Dorsolateral prefrontal cortex (tissue), 122 donors: ENCODE measurements at places on chromosomes 6 and 20. TPM values are rescaled to one million over a fixed set of nuclear protein-coding genes. Genes with fewer than 3 reads are reported as not detected.

DNA sequence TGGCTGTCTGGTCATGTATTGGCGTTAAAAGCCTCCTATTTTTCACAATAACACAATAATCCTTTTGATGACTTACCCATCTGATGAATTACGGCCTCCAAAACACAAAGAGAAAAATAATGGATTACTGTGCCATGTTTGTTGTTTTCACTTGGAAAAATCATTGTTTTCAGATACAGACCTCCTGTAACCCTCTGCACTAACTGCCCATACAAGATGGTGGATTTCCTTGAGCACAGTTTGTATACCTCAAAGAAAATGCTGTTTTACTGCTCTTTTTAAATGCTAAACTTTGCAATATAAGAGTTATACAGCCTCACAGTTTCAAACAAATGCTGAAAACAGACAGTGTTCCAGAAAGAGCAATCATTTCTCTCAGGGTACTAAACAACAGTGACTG lies 61.0 kb downstream of the SMLR1 start:
- DNase-seq, result no peak

The RNF146 gene
- 91.5 TPM for total RNA-seq

The MCHR2 gene
- total RNA-seq, result 8.8 TPM

DNA sequence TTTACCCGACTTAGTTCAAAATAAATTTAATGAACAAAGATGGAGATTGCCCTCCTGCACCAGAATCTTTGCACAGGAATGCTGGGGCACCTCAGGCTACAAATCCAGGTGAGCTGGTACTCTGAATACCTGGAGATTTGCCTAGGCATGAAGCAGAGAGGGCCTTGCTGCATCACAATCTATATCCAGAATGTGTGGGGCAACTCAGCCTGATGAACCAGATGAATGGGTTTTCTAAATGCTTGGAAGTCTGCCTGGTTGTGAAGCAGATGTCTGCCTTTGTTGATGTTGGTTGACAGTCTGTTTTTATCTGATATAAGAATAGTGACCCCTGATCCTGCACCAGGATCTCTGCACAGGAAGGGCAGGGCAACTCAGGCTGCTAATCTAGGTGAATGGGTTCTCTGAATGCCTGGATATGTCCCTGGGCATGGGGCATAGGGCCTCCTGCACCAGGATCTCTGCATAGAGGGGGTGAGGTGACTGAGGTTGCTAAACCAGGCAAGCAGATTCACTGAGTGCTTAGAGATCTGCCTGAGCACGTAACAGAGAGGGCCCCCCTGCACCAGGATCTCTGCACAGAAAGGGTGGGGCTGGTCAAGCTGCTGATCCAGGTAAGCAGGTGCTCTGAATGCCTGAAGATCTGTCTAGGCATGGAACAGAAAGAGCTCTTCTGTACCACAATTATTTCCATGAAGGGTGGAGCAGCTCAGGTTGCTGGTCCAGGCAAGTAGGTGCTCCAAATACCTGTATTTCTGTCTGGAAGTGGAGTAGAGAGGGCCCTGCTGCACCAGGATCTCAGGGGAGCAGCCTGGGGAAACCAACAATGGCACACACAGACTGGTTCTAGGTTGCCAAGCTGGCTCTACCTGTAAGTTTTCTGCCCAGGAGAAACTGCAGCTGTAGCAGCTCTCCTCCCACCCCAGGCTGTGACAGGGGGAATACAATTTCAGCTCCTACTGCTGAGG lies 437.5 kb downstream of the MMUT start:
- DNase-seq, result no peak

GRCh38 chr20:9978397-9979004 lies 56.3 kb upstream of the ANKEF1 start:
- no peak for DNase-seq

DNA sequence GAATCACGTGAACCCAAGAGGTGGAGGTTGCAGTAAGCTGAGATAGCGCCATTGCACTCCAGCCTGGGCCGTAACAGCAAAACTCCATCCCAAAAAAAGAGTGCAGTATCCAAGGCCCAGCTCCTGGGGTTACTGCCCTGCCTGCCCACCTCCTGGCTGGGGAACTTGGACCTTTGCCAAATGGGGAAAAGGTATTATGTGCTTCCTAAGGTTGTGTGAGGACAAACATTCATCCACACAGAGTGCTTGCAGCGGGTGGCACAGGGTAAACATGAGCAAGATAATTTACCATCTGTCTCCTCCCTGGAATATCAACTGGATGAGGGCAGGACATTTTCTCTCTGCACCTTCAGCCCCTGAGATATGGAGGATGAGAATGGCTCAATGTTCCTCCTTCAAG lies 94.9 kb upstream of the POPDC3 start:
- no peak for DNase-seq

GRCh38 chr20:10674684-10675449 lies 1.1 kb upstream of the JAG1 start:
- DNase-seq, result peak; percentile 57
